ENCODE measurements at places on chromosomes 12 and 14.

GRCh38 chr12:234891-235415 lies 21.0 kb upstream of the SLC6A12 start:
- DNase-seq: no peak

GRCh38 chr14:70886421-70887206 lies 20.6 kb upstream of the PCNX1 start:
- DNase-seq: no peak

GRCh38 chr14:56098021-56098420 lies 20.2 kb upstream of the PELI2 start:
- no peak for DNase-seq

GRCh38 chr12:18799561-18799960 lies 61.6 kb downstream of the CAPZA3 start:
- no peak for DNase-seq

DNA sequence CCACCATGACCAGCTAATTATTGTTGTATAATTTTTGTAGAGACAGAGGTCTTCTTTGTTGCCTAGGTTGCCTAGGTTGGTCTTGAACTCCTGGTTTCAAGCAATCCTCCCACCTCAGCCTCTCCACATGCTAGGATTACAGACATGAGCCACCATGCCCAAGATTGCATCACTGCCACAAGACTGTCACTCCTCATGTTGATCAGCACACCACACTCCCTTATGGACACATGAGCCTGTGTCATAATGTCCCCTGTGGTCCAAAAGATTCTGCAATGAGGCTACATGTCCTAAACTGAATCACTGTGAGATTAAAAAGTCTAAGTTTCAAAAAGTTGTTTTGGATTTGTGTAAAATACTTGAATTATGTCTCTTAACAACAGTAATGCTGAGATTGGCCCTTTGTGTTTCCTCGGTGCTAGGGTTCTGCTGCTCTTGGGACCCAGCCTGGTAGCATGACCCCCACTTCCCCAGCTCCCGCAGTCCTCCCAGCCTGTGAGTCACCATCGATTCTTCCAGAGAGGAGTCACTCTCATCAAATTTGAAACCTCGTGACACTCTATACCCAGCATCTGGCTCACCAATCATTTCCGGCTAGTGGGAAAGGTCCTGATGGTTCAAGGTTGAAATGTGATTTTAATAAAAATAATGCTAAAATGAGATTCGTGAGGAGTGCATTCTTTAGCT lies 890.9 kb downstream of the VRK1 start:
- DNase-seq: no peak

GRCh38 chr12:116332705-116333380 lies 55.4 kb upstream of the MED13L start:
- DNase-seq: no peak

DNA sequence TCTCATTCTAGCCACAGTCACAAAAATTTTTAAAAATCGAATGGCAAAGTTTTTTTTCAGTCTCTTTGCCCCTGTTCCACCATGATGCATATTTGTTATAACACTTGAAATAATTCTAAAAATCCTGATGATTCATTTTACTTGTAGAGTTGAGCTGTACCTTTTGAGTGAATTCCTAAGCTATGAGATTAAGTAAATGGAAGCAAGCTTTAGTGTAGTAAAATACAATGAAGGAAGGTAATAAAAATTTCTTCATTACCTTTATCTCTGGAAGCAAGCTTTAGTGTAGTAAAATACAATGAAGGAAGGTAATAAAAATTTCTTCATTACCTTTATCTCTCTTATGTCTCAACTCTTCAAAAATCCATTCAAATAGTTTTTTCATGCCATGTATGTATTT lies 46.1 kb downstream of the TMTC3 start:
- DNase-seq: no peak

DNA sequence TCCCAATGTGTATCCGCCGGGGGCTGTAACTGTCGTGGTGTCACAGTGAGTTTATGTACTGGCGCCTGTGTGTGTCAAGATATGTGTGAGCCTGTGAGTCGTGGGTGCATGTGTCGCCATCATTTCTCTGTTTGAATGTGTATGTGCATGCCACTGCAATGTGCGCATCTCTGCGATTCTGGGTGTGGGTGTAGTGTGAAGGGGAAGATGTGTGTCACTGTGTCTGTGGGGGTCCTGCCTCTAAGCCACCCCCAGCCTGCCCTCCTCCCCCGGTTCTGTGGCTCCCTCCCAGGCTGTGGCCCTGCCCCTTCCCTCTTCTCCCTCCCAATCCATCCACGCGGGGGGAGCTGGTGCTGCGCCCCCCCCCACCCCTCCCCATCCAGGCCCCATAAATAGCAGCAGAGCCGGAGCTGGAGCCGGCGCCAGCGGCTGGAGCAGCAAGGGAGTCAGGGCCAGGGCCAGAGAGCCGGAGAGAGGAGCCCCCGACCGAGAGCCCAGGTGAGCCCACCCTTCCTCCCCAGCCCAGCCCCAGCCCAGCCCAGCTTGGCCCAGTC lies at the start of gene CPNE6:
CPNE6 (plus strand) TSS at position 419 of the 554 bp plus-strand sequence. CDS start 1,375 bp downstream, outside the sequence.
- no peak for DNase-seq

- DNase-seq: no peak
Measured at GRCh38 chr12:76706101-76706500, 57.8 kb upstream of the ZDHHC17 start.

GRCh38 chr12:59675461-59675860 lies 79.6 kb downstream of the SLC16A7 start:
- no peak for DNase-seq

GRCh38 chr12:40202095-40203059 lies 22.4 kb upstream of the LRRK2 start:
- DNase-seq: no peak

DNA sequence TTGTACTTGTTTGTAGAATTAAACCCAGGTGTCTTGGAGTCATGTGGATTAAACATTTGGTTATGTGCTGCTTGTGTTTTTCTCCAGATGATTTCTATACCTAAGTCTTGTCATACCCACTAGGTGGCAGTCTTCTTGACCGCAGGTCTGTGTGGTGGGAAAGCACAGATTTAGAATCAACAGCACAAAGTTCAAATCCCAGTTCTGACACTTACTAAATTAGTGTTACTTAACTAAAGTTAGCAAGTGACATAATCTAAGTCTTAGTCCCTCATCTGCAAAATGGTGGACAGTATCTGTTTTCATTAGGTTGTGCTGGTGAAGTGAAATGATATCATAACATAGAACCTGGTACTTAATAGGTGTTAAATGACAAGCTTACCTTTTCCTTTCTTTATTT lies 151.0 kb upstream of the ARHGAP5 start:
- peak; percentile 60 for DNase-seq

DNA sequence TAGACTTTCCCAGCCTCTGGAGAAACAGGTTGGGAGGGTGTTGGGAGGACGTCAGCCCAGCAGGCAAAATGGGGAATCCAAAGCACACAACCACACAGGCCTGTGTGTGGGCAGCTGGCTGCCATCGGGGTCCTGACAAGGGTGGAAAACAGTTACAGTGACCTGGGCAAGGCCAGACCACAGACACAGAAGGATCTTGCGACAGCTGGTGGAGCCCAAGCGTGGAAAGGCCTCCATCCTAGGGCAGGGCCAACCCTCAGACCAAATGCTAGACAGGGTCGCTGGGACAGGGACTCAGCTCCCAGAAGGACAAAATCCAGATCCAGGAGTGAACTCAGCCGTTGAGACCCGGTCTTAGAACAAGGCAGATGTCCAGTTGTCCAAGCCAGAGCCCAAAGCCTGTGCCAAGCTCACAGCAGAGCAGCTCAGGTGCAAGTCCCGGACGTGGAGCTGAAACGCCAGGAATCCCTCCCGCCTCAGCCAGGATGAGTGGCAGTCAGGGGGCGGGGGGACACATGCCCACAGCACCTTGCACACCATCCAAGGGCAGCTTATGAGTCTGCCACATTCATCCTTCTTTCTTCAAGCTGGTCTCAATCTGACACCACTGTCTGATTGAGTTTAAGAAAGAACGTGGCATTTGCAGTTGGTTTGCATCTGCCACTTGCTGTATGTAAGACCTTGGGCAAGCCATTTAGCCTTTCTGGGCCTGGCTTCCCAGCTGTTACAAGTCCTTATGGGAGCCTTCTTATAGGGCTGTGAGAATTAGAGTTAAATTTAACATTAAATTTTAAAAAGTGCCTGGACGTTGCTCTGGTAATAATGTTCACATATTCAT lies 37.6 kb downstream of the DEGS2 start:
- no peak for DNase-seq

DNA sequence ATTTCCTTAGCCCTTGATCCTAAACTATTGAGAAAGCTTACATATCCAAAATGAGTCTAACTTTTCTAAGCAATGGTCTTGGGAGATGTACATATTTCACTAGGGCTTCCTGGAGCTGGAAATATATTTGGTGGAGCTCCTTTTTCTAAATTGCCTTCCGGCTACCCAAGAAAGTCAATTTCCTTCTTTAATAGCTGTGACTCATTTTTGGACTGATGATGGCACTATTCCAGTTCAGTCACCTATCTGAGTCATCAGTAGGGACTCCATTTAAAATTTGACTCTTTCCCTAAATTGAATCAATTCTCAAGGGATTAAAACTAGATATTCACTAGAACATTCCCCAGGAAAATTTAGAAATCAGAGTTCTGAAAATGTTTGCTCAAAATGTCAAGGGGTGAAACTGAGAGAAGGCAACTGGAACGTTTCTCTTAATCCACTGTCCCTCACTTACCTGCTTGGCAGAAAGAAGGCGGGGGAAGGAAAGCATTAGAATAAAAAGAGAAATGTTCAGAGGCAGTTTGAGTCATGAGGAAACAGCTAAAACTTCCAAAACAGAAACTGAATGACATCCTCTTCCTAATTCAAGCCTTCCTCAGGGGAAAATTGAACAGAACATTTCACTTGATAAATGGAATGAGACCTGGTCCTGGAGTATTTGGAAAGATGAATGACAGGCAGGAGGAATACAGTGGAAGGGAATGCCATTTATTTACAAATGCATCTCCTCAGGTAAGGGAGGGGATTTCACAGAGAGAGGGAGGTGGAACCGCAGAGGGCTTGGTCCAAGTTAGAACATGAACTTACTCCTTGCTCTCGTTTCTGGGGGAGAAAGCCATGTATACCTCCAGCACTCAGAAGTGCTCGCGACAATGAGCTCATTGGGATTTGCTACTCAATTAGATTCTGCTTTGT lies 91.2 kb downstream of the RGS6 start:
- DNase-seq: no peak

DNA sequence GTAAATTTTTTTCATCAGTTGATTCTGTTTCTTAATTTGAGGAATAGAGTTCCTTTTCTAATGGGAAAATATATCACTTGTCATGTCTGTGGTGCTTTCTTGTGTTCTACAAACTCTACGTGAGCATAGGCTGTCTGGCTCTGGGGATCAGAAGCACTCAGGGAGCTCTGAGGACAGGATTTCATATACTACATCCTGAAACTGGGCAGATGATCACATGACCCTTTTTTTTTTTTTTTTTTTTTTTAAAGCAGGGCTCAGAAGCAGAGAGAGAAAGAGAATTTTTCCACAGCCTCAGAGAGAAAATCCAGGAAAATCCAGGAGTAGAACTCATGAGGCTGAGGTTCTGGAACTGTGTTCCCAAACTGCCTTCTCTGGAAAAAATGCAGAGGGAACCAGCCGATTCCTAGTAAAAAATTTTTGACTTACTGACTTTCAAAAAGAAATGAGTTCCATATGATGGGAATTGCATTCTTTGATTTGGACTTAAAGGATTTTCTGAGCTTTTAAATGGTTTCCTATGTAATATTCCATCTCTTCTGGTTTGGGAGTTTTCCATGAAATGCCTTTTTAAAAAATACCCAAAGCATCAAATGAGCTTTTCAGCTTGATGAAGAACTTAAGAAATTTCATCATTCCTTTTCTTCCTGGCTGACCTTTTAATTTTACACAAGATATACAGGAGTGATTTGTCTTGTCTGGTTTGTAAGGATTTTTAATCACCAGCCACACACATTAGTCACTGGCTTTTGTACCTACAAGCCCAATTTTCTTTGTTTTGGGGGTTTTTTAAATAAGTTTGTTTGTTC lies 183.1 kb upstream of the HIF1A start:
- DNase-seq: no peak

GRCh38 chr14:69543341-69544115 lies 31.1 kb downstream of the CCDC177 start:
- peak; percentile 83 for DNase-seq

DNA sequence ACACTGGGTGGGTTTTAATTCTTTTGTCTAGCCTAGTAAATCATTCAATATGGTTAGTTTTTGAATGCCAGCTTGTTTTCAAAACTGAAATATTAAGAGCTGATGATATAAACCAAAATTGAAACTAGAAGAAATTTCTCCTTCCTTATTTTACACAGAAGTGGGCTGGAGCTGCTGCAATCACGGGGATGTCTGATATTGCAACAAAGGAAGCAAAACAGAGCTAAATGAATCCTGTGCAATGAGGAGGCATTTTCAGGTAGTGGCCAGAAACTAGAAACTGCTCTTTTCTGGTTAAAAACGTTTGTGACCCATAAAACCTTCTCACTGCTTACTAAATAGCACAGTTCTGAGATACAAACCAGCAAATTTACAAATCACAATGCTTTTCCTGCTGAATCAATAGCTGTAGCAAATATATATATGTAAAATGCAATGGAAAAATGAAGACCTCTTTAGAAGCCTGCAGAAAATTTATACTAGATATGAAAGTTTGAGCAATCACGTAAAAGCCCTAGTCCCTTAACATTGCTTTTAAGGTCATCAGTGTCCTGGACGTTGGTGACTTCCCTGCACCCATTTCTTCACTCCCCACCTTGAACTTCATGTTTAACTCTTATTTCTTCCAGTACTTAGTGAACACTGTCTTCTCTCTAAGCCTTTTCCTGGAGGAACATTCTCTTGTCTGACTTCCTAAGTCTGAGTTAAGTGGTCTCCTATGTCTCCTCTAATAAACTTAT lies 15.9 kb upstream of the LRRK2 start:
- no peak for DNase-seq

- peak; percentile 30 for DNase-seq
Measured at GRCh38 chr12:30927222-30927611, 669 bp downstream of the TSPAN11 start.

DNA sequence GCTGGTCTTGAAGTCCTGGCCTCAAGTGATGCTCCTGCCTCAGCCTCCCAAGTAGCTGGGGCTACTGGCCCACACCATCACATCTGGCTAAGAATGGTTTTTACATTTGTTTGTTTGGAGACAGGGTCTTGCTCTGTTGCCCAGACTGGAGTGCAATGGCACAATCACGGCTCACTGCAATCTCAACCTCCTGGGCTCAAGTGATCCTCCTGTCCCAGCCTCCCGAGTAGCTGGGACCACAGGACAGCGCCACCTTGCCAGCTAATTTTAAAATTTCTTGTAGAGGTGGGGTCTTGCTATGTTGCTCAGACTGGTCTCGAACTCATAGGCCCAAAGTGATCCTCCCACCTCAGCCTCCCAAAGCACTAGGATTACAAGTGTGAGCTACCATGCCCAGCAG lies 28.6 kb upstream of the TSPAN9 start:
- DNase-seq: no peak

GRCh38 chr12:67833602-67834001 lies 155.6 kb upstream of the IFNG-AS1 start:
- DNase-seq: no peak

DNA sequence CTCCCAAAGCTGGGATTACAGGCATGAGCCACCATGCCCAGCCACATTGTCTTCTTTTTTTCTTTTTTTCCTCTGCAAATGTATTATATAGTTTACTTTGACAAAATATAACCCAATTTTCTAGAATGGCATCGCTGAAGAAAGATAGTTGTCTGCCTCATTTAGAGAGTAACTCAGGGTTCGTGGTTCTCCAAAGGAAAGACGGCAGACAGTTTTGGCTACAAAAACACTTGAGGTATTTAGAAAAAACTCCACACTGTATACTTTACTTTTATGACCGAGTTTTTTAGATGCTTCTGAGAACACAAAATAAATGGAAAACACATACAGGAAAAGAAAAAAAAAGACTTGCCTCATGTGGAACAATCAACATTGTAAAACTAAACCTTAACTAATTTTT lies 369.1 kb upstream of the ATP2B1 start:
- DNase-seq: no peak
